ENCODE measurements at places on chromosomes 7 and 10. TPM values are rescaled to one million over a fixed set of nuclear protein-coding genes. Genes with fewer than 3 reads are reported as not detected.

The SCIN gene
- total RNA-seq, result 0.08 TPM

The PON1 gene
- not detected for total RNA-seq

The CNPY1 gene
- total RNA-seq, result not detected

GRCh38 chr7:81482600-81483186, 287.2 kb downstream of the HGF start:
- H3K27me3 ChIP-seq, result no peaks in the 10 kb centered on the region
- no peak overlapping the region for H3K27ac ChIP-seq
- no peaks in the 10 kb centered on the region for H3K36me3 ChIP-seq
- DNase-seq, result no peak
- no peak overlapping the region for H3K4me3 ChIP-seq

The HOGA1 gene
- total RNA-seq, result not detected

Data from natural killer cell (primary cell).